H9 (cell line): ENCODE measurements at places on chromosomes 3 and 15. TPM values are rescaled to one million over a fixed set of nuclear protein-coding genes. Genes with fewer than 3 reads are reported as not detected.

GRCh38 chr15:87326269-87326668, 930.3 kb downstream of the NTRK3 start:
- H3K27me3 ChIP-seq, result no peaks in the 10 kb centered on the region
- no peaks in the 10 kb centered on the region for H3K36me3 ChIP-seq
- no peaks in the 10 kb centered on the region for H3K4me1 ChIP-seq
- no peak for DNase-seq

DNA sequence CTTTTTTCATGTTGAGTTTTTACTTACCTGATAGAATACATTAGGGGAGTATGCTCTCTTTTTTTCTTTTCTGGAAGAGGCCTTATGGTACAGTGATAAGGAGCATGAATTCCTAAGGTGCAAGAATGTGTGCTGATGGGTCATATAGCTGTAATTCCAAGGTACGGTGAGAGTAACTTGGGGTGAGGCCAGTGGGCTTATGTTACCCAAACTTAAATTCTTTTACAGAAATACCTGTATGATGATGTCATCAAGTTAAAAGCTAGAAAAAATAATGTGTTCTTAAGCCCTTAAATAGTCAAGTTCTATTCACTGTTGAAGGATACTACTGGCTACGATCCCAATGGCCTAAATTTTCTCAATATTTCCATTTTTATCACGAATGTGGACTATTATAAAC, 111.2 kb downstream of the GMPS start:
- H3K4me1 ChIP-seq, result peaks cover 4% of the 10 kb centered on the region
- DNase-seq, result no peak
- no peaks in the 10 kb centered on the region for H3K36me3 ChIP-seq
- no peaks in the 10 kb centered on the region for H3K27me3 ChIP-seq
- no peak overlapping the region for H3K27ac ChIP-seq

- no peak for DNase-seq
- H3K4me3 ChIP-seq, result peak overlapping the region; percentile 91
- H3K4me1 ChIP-seq, result peaks cover 5% of the 10 kb centered on the region; the same call in 1 of the 2 replicates
- H3K27me3 ChIP-seq, result no peaks in the 10 kb centered on the region
- no peaks in the 10 kb centered on the region for H3K36me3 ChIP-seq
These were observed 1.0 kb downstream of the TMCC1 start for GRCh38 chr3:129892486-129892856.

GRCh38 chr15:67186688-67187087, 67.8 kb downstream of the AAGAB start:
- H3K27ac ChIP-seq, result no peak overlapping the region
- H3K4me3 ChIP-seq, result no peak overlapping the region
- no peaks in the 10 kb centered on the region for H3K27me3 ChIP-seq

Gene CCNL1
- total RNA-seq, result 93.9 and 103 TPM in 2 replicates

Gene WNT7A
- not detected in 2 replicates for total RNA-seq
